ENCODE measurements at places on chromosomes 6 and 20.

DNA sequence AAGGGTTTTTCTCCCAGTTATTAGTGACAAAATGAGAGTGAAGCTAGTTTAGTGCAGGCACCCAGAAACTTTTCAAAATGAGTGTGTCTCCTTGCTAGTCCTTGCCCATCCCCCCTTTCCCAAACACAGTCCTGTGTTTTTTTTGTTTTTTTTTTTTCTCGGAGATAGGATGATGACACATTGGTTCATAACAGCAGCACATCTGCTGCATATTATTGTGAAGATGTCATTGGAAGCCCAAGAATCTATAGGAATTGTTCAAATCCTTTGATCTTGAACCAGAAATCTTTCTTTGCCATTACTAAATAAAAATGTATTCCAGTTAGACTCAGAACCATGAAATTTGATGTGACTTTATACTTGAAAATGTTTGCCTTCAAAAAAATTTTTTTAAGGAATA, 162.4 kb downstream of the FRK start:
- DNase-seq = no peak

GRCh38 chr20:60339738-60340137, 381.5 kb downstream of the CDH26 start:
- no peak for DNase-seq

- no peak for DNase-seq
Measured at GRCh38 chr20:54510541-54511129, 35.2 kb downstream of the DOK5 start.

DNA sequence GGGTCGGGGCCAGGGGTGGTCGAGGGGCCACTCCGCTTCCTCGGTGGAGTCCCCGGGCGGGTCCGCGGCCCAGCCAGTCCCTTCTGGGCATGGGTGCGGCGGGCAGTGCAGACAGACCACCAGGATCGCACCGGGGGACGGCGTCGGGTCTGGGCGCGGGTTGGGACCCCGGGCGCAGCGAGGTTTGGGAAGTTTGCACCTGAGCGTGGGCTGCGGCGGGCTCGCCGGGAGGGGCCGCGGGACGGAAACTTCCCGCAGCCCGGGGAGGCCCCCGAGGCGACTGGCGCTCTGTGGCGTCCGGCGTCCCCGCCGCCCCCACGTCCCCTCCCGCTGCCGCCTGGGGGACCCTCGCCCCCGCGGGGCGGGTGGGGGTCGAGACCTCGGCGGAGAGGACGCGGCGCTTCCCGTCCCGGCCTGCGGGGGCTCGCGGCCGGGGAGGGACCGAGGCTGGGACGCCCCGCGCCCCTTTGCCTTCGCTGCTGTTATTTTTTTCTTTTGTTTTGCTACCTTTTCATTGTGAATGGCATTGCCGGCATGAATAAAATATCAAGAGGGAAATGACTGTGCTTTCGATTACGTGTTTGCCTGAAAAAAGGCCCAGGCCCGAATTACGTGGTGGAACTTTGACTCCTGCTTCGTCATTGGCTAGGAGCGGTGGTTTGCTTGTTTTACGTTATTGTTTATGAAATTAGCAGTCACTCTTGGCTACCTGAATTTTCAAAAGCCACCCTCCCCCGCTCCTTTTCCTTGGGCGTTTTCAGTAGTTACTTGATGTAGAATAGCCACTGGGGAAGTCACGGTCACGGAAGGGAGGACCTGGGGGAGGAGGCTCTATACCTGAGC, 703 bp downstream of the SNX9 start:
- DNase-seq = peak; percentile 85

GRCh38 chr20:54649511-54649962, 174.1 kb downstream of the DOK5 start:
- DNase-seq = peak; percentile 88

- DNase-seq = no peak
Measured at GRCh38 chr6:69820438-69820837, 23.6 kb upstream of the LMBRD1 start.

DNA sequence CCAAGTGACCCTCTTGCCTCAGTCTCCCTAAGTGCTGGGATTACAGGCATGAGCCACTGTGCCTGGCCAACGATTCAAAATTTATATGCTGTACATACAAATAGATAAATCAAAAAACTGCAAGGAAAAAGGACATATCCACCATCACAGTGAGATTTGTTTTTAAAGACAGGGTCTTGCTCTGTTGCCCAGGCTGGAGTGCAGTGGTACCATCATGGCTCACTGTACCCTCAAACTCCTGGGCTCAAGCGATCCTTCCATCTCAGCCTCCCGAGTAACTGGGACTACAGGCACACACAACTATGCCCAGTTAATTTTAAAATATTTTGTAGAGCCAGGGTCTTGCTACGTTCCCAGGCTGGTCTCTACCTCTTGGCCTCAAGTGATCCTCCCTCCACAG, 61.5 kb downstream of the MAP3K7 start:
- no peak for DNase-seq

- DNase-seq = no peak
Measured at GRCh38 chr6:121849477-121849876, 414.0 kb downstream of the GJA1 start.
